Mesangial cell (primary cell): ENCODE measurements at places on chromosomes 4 and X. TPM values are rescaled to one million over a fixed set of nuclear protein-coding genes. Genes with fewer than 3 reads are reported as not detected.

The TRMT10A gene
- total RNA-seq = 1.9 and 3.6 TPM in 2 replicates

The RTL3 gene
- 2.8 TPM in 1 of 2 replicates, not detected in the other for total RNA-seq

The HPGD gene
- 4.9 and 106 TPM in 2 replicates for total RNA-seq

The PAGE1 gene
- not detected in 2 replicates for total RNA-seq

The ADGRL3 gene
- total RNA-seq = 0.65 and 1.4 TPM in 2 replicates
